ENCODE measurements at places on chromosomes 2 and 18.
A peak's percentile ranks its signal among the peaks of the same experiment; 100 is the strongest.

GRCh38 chr2:58107803-58108710 lies 61.5 kb downstream of the VRK2 start:
- no peak for DNase-seq

DNA sequence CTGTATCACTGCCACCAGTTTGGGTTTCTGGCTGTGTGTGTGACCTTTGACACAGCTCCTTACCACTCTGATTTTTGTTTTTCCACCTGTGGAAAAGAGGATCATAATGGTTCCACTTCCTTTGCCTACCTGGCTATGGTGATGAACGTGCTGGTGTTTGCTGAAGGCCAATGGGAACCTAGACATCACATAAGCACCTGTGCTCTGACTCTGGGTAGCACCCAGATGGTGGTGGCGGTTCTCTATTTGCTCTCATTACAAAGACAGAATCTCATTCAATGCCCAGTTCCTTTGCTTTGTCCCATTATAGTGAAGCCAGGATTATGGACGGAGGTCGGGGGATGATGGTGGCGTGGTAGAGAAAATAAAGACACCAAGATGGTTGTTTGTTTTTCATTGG lies 121.2 kb upstream of the GATA6 start:
- no peak for DNase-seq

- no peak for DNase-seq
Observed at GRCh38 chr2:105790461-105791149, 45.9 kb downstream of the NCK2 start.

GRCh38 chr18:79600141-79600540 lies 79.5 kb upstream of the CTDP1 start:
- DNase-seq = no peak

DNA sequence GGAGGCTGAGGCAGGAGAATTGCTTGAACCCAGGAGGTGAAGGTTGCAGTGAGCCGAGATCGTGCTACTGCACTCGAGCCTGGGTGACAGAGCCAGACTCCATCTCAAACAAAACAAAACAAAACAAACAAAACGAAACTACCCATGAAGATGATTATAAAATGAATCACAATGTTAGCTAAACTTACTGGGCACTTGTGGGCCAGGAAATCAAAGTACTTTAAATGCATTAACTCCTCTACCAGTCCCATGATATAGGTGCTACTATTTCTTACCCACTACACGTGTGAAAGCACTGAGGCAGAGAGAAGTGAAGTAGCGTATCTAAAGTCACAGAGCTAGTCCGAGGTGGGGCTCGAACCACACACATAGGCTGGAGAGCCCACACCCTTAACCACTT lies 53.6 kb downstream of the POLE4 start:
- DNase-seq = no peak

GRCh38 chr2:143685421-143686078 lies 556.3 kb downstream of the ARHGAP15 start:
- DNase-seq = peak; percentile 38

DNA sequence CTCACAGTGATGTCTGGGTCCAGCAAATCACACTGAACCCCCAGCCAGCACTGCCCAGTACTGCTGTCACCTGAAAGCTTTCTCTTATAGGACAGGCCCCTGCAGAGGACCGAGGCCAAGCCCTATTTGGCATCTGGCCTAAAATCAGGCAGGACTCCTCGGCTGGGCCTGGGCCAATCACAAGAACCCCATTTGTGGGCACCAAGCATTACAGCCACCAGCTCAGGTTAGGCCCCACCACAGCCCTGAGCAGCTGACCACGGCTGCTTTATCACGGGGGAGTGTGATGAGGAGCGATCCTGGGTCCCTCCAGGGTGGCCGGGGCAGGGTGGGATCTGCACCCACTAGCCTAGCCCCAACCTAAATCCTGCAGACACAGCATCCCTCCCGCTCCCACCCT lies 8.2 kb downstream of the BIN1 start:
- no peak for DNase-seq

DNA sequence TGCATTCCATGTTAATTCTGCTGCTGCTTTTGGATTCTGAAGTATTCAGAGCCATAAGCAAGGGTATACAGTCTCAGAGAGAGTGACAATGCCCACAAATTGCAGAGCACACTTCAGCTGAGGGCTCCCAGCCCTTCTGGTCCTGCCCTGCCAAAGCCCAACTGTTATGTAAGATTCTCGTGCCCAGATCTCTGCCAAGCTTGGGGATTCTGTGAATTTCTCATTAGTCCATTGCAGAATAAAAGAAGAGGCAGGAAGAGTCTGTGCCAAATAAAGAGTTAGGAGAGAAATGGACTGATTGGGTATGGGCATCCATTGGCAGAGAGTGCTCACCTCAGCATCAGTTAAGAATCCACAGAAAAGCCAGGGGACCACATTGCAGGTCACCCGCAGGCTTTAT lies 112.0 kb upstream of the PNPT1 start:
- DNase-seq = no peak

- DNase-seq = no peak
Observed at GRCh38 chr2:45741161-45741850, 89.8 kb downstream of the PRKCE start.

DNA sequence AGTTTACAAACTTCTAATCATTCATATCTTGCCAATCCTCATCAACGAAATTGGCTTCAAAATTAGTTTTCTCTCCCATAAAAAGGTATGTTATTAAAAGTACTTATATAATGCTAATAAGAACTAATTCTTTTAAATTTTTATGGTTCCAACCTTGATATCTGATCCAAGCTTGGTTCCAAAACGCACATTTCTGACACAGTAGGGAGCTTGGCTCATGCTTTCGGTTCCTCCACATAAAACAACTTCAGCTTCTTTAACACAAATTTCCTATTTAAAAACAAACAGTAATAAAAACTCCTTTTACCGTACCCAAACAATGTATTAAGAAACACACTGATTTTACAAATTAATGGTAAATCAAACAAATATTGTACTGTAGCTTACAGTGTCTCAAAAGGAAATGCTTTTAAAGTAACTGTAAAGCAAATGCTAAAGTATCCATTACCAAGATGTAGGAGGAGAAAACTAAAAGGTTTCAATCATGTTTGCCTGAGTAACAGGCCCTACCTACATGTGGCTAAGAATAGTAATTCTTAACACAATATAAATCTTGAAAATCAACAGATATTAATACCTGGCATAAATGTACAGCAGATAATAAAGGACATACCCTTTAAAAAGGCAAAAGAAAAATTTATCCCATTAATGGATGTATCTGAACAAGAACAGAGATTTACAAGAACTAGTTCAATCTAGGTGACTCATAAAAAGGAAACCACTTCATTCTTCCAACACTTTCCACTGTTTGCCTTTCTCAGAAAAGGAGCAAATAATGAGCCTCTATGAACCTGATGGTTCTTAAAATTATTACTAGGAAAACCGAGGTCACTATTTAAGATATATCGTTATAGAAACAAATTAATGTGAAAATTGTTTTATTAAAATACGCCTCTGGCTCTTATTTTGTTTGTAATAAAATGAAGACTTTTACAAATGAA lies 17.5 kb downstream of the ACAA2 start:
- DNase-seq = no peak

DNA sequence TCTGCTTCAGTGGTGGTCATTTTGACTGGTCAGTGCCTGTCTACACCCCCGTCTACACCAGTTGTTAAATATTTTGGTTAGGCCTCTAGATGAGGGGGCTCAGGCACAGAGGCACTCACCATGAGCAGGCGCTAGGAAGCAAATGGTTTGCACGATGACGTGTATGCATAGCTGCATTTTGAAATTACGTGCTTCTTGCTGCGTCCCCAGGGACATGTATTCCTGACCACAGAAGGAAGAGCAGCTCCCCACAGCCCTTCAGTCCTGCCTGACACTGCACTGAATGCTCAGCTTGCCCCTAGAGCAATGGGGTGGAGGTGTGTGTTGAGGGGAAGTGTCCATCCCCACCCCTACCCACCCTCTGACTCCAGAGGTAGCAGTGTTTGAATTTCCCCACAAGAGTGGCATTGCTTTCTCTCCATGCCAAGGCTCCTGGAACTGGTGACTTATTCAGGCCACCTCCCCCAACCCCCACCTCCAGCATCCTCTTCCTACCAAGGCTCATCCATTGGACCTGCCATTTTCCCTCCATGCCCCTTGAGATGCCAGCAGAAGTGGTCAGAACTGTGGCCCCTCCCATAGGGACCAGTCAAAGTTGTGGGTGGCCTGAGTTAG lies 11.4 kb upstream of the ZAP70 start:
- DNase-seq = no peak

DNA sequence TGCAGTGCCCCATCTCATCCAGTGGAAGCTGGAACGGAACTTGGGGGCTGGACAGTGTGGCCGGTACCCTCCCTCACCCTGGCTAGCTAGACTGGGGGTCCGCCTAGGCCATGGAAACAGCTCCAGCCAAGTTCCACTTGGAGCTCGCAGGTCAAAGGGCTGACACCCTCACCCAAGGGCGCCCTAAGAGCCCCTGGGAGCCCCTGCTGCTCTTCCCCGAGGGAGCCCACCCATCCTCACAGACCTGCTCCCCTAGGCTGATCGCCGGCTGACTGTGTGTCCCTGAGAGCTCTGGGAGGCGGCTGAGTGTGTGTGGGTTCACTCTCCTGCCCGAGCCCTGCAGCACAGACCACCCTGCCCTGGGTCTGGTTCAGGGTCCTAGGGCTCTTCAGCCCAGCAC lies 118.2 kb upstream of the OTOS start:
- DNase-seq = no peak

DNA sequence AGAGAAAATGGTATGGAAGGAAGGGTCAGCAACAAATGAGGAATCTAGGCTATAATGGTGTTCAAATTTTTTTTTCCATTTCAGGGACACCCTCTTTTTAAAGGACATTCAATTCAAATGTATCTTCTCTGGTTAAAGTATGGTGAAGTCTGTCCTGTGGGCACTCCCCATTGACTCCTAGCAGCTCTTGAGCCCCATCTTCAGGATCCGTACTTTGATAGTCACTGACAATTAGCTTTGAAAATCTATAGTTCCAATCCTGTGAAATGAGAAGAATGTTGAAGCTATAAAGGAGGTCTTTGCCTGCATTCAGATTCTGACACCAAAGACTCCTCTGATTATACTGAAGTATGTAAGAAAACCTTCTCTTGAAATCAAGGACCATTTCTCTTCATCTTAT lies 43.3 kb downstream of the KCNH7 start:
- DNase-seq = no peak

- DNase-seq = no peak
Observed at GRCh38 chr18:50611529-50611941, 51.6 kb downstream of the MAPK4 start.

GRCh38 chr2:191347881-191348280 lies 102.7 kb downstream of the MYO1B start:
- no peak for DNase-seq

DNA sequence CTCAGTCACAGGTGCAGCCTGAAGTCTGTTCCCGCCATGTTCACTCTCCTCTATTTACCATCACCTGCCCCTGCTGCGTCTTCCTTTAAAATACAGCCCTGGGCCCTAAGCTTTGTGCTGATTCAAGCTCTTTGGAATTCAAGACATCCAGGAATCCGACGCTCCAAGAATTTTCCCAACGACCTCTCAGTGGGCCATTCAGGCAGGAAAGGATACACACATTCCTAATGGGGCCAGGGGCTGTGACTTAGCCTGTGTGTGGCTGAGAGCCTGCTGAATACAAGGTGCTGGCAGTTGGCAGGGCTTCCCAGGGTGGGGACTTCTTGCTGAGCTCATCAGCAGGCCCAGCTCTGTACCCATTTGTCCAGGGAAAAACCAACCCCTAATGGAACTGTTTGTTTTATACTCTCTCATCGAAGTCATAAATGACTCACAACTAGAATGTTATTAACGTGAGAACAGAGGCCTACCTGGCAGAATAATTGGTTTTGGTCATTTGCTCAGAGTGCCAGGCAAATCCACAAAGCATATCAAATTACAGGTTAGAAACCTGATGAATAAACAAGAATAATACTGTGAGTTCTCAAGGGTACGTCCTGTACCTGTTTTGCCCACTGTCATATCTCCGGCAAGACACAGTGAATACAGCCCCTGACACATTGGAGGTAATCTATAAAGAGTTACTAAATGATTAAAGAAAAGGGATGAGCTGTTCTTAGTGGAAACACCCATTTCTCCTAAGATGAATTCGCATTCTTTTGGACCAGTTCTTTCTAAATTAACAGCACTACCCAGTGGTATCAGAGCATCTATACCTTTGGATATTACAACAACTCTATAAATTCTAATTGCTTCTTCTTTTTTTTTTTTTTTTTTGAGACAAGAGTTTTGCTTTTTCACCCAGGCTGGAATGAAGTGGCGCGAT lies 12.6 kb upstream of the KCMF1 start:
- peak; percentile 38 for DNase-seq

GRCh38 chr2:238441262-238442114 lies 14.8 kb downstream of the ASB1 start:
- no peak for DNase-seq

DNA sequence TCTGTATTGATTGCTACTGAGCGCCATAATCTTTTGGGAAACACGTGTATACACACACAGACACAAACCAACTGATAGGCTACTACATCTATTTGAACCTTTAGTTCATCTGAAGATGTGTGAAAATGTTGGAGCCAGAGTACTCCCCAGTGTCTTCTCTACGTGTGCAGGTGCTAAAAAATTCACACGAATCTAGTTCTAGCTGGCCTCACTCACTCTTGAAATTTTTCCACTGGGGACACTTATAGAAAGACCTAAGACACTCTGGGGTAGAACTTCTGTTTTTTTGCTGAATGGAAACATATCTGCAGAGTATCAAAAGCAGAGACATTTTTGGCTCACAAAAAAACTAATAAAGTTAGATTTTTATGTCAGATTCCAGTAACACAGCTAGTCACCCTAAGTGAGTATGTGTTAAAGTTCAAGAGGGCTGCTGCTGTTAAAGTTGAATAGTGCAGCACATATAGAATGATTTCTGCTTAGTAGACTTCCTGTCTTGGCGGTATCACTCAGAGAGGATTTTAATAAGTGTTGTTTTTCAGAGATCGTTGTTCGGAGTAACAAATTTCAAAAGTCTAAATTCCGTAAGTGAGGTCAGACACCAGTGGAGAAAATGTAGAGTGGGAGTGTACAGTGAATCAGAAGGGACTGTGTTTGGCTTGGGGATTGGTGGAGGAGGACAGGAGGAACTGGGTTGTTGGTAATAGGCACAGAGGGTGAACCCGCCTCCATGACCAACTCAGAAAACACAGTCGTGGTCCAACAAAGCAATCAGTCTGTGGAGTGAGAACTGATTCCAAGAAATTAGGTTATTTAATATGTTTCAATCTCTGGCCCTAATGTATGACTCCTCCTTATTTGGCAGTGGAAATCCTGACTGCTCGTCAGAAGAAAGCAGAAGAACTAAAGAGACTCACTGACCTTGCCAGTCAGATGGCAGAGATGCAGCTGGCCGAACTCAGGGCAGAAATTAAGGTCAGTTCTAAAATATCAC lies 43.1 kb downstream of the KCTD18 start:
- DNase-seq = no peak

GRCh38 chr2:159045545-159046454 lies 77.4 kb downstream of the TANC1 start:
- no peak for DNase-seq

- no peak for DNase-seq
Observed at GRCh38 chr2:234406085-234406484, 90.8 kb downstream of the ARL4C start.

- DNase-seq = no peak
Observed at GRCh38 chr2:73008766-73009135, 62.8 kb downstream of the SFXN5 start.

GRCh38 chr2:238251986-238252385 lies 12.1 kb upstream of the HES6 start:
- DNase-seq = no peak

GRCh38 chr2:201194097-201194496 lies 11.2 kb downstream of the CASP10 start:
- no peak for DNase-seq

- no peak for DNase-seq
Observed at GRCh38 chr2:67613227-67613626, 216.1 kb downstream of the ETAA1 start.

GRCh38 chr18:46250084-46250811 lies 146.1 kb downstream of the HAUS1 start:
- DNase-seq = no peak
